ENCODE measurements at places on chromosomes 3 and 15. TPM values are rescaled to one million over a fixed set of nuclear protein-coding genes. Genes with fewer than 3 reads are reported as not detected.

CAPN3 gene
- 0.13 TPM for total RNA-seq

ZNF35 gene
- total RNA-seq = 12.5 TPM

ETV5 gene
- total RNA-seq = 28.5 TPM

TBC1D23 gene
- 30.2 TPM for total RNA-seq

XRN1 gene
- total RNA-seq = 24.7 TPM

CHRNA5 gene
- total RNA-seq = 2.1 TPM

LRRC3B gene
- total RNA-seq = not detected

ITPKA gene
- 0.25 TPM for total RNA-seq

TIGIT gene
- total RNA-seq = not detected

TPRA1 gene
- 30.7 TPM for total RNA-seq

STRC gene
- 0.13 TPM for total RNA-seq

CSK gene
- 27.9 TPM for total RNA-seq

AMOTL2 gene
- 41.6 TPM for total RNA-seq

FBXO22 gene
- total RNA-seq = 61.1 TPM

GRM2 gene
- under 0.01 TPM for total RNA-seq

TUSC7 gene
- total RNA-seq = not detected

BSN gene
- total RNA-seq = under 0.01 TPM

STRIT1 gene
- not detected for total RNA-seq

LRRK1 gene
- 6.6 TPM for total RNA-seq

GALNT15 gene
- total RNA-seq = 29.1 TPM
